Stimulated activated naive CD8-positive, alpha-beta T cell treated with anti-CD3 and anti-CD28 coated beads, Interleukin-15, amount 100 ng/mL, for 72 hours (primary cell): ENCODE measurements at places on chromosomes 2 and 18.

GRCh38 chr2:241228860-241229516, 40.5 kb downstream of the ANO7 start:
- no peak for DNase-seq

- DNase-seq: no peak
Measured at GRCh38 chr18:48065601-48065995, 135.1 kb upstream of the SMAD2 start.

DNA sequence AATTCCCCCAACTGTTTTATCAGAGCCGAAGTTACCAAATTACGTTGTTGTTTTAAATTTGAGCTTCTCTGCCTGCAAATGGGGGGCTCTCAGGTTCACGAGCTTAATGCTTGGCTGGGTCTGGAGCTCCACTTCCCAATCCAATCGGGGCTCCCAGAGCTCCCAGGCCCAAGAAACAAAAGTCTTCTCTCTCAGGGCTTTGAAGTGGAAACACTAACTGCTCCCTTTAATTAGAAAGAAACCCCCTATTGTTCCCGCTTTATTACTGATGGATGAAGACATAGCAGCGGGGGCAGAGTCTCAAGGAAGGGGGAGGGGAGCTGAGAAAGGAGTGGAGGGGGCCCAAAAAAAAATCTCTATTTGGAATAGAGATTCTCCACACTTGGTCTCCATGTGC, 15.6 kb upstream of the PKDCC start:
- no peak for DNase-seq

GRCh38 chr18:23540867-23541266, 37.6 kb downstream of the RMC1 start:
- no peak for DNase-seq

DNA sequence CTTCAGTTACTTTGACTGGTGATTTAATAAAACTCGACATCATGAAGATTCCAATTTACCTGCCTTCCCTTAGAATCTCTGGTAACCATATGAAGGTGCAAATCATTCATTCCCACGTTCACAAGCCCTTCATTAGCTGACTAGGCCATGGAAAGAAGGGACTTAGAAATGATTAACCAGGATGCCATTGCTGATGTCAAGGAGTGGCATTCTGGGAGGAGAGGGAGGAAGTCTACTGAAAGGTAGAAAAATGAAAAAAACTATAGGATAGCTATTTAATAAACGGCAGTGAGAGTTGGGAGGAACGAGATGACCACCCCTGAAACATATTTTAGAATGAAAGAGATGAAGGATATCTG, 1.4 kb downstream of the ATIC start:
- no peak for DNase-seq

- no peak for DNase-seq
Measured at GRCh38 chr2:236102971-236103370, 65.2 kb downstream of the GBX2 start.
